Kidney capillary endothelial cell (primary cell): ENCODE measurements at places on chromosomes 6 and 20.

- DNase-seq, result no peak
Observed at GRCh38 chr6:39568896-39569295, 156.3 kb downstream of the KIF6 start.

DNA sequence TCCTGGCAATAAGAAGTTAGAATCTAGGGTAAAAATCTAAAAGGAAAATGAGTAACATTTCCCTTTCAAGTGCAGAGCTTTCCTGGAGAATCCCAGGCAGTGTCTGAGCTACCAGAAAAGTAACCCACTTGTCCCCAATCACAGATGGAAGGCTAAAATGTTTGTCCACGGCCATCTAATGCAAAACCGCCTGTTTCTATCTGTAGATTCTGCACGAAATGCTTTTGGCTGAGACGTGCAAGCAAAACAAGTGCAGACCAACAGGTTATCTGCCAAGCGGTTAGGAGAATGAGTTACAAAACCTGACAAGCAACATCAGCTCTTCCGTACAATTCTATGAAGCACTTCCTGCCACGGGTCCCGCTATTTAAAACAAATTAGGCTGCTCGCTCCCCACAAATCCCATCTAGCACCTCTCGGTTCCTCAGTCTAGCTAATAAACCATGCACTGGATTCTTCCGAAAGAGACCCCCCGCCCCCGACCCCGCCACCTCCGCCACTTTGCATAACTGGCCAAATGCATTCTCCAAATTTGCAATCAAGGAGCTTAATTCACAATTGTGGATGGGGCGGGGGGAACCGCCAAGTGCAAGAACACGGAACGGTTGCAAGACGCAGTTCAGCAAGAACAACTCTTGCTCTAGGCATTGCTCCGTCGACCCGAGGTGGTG lies 1.4 kb downstream of the ELOVL5 start:
- DNase-seq, result no peak

DNA sequence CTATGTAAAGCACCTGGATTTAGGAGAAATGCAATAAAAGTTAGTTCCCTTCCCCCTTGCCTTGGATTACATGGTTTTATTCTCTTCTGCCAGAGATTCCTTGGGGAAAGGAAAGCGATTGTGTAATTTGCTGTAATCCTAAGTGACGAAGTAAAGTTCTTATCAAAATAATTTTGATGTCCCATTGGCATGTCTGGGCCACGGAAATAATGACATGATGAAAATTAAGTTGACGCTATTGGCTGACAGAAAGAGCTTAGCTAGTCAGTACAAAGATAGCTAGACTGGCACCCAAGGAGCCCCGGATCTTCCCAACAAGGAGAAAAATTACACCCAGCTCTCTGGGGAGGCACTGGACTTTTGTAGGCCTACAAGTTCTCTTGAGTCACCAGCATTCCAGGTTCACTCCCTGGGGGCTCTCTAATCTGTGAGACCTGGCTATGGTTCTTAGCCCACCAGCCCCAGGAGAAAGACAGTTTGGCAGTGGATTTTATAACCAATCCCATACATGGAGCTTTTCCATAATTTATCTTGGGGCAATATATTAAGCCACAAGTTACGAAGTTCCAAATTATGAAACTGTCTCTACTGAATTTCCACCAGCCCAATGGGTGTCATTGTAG lies 59.9 kb downstream of the FOXA2 start:
- DNase-seq, result no peak

GRCh38 chr6:43776115-43776798 lies 6.2 kb downstream of the VEGFA start:
- DNase-seq, result no peak

DNA sequence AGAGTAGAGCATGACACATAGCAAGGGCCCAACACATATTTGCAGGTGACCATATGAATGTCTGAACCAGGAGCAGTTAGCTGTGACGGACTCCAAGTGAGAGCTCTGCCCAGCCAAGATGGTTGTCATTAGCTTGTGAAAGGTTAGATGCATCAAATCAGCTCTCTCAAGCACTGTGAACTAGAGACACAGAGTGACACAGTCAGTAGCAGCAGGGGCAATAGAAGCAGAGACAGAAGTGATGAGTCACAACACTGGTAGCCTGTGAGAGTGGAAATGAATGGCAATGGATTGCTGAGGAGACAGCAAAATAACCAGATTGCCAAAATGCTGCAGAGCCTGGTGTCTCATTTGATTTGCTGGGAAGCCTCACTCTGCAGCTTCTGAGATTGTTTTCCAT lies 558.9 kb downstream of the PKHD1 start:
- no peak for DNase-seq

DNA sequence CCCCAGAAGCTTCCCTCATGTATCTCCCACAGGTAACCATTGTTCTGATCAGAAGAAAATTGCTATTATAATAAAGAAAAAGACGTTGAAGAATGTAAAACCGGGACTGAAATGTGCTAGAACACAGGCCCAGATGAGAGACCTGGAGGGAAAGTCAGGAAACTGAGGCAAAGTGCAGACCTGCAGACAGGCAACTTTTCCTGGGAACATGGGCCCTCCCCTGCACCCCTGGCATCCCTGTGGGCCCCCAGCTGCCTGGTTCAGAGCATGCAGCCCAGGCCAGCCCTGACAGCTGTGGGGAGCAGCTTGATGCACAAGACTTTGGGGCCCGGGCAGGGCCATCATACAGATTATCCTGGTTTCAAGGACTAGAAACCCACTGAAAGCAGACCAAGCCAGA lies 212.2 kb downstream of the CDC5L start:
- DNase-seq, result no peak

GRCh38 chr20:43711098-43711654 lies 15.6 kb downstream of the GTSF1L start:
- no peak for DNase-seq

- no peak for DNase-seq
Observed at GRCh38 chr6:3631877-3632276, 119.6 kb downstream of the PXDC1 start.

GRCh38 chr6:31498748-31499147 lies 803 bp downstream of the MICB start:
- peak; percentile 4 for DNase-seq

GRCh38 chr6:13358511-13358910 lies 30.2 kb upstream of the TBC1D7 start:
- no peak for DNase-seq

DNA sequence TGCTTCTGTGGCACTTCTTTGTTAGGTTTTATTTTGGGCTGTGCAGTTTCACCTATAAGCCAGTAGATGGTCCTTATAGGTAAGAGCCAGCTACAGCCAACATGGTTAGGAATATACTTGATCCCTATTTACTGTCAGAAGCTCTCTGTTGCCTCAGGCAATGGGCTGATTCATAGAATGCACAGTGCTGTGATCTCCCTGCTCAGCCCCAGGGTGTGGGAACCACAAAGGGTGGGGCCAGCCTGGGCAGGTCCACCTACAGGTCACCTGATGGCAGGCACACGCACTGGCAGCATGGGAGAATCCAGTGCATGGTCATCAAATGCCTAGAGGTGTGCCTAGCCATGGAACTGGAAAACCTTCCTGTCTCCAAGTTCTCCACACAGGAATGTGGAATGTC lies 191.9 kb downstream of the MOXD1 start:
- DNase-seq, result no peak

- DNase-seq, result no peak
Observed at GRCh38 chr6:134707342-134708031, 242.4 kb downstream of the ALDH8A1 start.

DNA sequence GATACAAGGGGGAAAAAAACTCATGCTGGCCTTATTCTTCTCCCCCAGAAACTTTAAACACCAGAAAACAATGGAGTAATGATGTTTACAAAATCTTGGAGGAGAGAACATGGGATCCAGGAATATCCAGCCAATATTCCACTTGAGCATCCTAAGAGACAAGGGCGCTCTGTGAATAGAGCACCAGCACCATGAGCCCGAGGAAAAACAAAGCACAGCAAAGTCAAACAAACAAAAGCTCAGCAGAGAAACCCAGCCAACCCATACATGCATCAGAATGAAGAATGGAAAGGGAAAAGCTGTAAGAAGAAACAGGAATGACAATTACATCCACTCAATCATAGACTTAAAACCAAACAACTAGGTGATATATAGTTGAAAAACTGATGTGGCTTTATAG lies 4.6 kb upstream of the NAA20 start:
- DNase-seq, result no peak

- DNase-seq, result no peak
Observed at GRCh38 chr20:51830538-51830937, 28.2 kb upstream of the SALL4 start.

- DNase-seq, result no peak
Observed at GRCh38 chr6:88609983-88610382, 353.4 kb downstream of the RNGTT start.

DNA sequence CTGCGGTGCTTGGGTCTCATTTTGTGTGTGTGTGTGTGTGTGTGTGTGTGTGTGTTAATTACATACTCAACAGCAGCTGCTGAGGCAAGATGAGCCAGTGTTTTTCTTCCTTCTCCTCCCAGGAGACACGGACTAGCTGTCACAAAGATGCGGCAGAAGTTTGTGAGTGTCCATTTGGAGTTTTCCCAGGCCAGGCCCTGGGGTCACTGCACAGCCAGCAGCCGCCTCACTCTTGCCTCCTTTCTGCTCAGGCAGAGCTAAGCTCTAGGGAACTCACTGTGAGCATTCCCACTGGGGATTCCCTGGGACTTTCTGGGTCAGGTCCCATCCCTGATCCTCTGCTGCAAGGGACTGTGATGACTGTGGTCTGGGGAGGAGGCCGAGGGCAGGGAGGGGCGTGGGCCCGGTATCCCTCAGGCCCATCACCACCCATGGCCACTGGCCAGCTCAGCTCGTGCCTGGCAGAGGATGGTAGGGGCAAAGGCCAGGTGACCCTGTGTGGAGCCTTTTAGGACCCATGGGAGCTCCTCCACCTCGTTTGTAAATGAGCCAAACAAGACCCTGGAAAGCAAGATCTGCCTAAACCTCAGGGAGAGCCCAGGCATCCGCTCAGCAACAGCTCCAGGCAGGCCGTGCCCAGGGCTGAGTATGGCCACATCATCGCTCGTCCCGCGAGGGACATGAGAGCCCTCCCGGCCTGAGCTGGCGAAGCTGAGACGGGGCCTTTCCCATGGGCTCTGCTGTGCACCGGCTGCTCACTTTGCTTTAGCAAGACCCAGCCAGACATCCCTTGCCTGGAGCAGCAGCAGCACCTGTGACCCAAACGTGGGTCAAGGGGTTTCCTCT lies 102.0 kb downstream of the PSMB1 start:
- no peak for DNase-seq

DNA sequence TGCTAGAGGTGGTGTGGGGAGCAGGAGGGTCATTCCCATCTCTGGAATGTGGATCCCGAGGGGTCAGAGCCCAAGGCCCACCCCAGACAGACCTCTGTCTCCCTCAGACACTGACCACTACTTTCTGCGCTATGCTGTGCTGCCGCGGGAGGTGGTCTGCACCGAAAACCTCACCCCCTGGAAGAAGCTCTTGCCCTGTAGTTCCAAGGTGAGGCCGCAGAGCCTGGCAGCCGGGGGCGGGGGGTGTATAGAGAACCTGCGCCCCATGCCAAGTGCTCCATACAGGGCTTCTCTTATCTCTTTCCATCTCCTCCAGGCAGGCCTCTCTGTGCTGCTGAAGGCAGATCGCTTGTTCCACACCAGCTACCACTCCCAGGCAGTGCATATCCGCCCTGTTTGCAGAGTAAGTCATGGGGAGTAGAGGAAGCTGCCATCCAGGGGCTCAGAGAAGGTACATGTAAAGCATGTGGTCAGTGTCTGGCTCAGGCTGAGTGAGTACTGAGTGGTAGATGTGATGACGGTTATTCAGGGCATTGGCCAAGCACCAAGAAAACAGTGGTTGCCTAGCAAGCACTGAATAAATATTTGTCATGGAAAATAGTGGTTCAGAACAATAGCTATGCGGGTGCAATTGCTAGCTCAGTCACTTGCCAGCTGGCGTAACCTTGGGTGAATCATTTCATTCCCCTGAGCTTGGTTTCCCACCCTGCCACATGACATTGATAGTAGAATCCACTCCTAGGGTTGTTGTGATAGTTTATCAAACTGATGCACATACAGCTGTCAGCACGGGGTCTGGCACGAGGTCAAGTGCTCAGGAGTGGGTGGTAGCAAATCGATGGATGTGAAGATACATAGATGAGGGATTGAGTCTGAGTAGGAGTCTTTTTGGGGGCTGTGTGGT lies 3.5 kb downstream of the PIGT start:
- DNase-seq, result peak; percentile 49

GRCh38 chr6:40160826-40161225 lies 226.6 kb upstream of the MOCS1 start:
- no peak for DNase-seq

- peak; percentile 26 for DNase-seq
Observed at GRCh38 chr6:80742481-80742880, 636.0 kb downstream of the BCKDHB start.

DNA sequence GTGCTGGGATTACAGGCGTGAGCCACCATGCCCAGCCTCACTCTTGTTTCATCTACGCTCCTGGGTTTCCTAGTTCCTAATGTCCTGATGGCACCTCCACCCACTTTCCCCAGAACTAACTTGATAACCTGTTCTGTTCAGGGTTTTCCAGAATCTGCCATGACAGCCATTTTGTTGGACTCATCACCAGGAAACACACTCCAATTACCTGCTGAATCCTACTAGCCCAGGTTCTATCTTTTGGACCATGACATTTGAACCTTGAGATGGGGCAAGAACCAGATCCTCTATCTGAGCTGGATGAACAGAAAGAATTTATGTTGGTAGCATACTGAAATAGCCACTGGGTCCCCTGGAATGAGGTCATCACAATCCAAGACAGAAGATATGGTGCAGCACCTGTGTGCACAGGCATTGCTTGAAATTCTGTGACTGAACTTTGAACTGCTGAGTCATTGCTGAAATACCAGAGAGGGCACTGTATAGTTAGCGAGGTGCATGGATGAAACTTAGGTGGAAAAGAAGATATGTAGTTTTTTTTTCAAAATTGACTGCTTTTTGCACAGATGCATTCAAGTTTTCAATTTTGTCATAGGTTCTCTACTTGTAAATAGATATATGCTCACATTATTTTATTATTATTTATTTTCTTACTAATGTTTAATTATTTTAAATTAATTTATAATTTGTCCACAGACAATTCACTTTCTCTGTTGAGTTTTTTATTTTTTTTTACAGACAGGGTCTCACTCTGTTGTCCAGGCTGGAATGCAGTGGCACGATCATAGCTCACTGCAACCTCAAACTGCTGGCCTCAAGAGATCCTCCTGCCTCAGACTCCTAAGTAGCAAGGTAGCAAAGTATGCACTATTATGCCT lies 42.8 kb upstream of the TASP1 start:
- DNase-seq, result no peak

GRCh38 chr20:23832775-23833513 lies 6.4 kb upstream of the CST2 start:
- DNase-seq, result no peak

GRCh38 chr6:130409418-130410100 lies 43.7 kb downstream of the TMEM200A start:
- no peak for DNase-seq

DNA sequence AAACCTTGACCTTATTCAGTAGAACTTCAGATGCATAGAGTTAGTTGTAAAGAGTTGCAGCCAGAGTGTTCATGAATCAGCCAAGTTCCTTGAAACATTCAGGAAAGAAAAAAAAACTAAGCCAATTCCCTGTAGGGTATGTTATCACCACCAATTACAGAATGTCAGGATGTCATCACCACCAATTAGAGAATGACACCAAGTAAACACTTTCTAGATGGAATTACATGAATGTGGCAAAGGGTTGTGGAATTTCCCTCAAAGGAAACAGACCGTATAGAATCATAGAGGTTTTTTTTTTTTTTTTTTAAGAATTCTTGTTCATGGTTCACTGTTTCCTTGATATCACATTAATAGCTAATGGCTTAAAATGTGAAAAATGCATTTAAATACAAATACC lies 472.1 kb upstream of the RNF217 start:
- peak; percentile 41 for DNase-seq

- no peak for DNase-seq
Observed at GRCh38 chr6:40584741-40585140, 2.4 kb downstream of the LRFN2 start.
